ENCODE measurements at places on chromosomes 1 and 21. TPM values are rescaled to one million over a fixed set of nuclear protein-coding genes. Genes with fewer than 3 reads are reported as not detected.

DNA sequence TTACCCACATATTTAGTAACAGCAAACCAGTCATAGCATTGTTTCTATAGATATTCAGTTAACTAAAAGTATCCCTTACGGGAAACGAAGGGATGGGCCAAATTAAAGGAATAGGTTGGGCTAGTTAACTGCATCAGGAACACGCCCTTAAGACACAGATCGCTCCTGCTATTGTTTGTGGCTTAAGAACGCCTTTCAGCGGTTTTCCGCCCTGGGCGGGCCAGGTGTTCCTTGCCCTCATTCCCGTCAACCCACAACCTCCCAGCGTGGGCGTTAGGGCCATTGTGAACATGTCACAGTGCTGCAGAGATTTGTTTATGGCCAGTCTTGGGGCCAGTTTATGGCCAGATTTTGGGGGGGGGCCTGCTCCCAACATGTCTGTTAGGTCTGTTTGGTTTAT lies 14.7 kb downstream of the TNFRSF18 start:
- no peak for DNase-seq

DNA sequence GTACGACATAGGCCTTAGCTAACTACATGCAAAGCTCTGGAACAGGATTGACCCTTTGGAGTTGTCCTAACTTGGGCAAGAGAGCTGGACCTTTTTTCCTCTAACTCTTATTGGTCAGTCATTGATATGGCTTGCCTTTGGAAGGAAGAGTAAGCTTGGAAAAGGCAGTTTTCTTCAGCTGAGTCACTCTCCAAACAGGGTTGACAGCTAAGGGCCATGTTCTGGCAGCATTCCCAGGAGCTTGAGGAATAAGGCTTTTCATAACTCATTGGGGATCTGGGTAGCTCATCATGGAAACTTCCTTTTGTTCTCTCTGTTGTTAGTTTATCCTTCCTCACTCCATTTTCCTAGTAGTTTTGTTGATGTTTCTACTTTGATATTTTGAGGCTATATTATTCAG lies 14.5 kb upstream of the ERRFI1 start:
- DNase-seq, result no peak

- no peak for DNase-seq
Measured at GRCh38 chr1:54866801-54867716, 19.9 kb downstream of the DHCR24 start.

Gene MANEAL
- total RNA-seq, result 2.3 TPM

Gene HORMAD1
- total RNA-seq, result not detected

DNA sequence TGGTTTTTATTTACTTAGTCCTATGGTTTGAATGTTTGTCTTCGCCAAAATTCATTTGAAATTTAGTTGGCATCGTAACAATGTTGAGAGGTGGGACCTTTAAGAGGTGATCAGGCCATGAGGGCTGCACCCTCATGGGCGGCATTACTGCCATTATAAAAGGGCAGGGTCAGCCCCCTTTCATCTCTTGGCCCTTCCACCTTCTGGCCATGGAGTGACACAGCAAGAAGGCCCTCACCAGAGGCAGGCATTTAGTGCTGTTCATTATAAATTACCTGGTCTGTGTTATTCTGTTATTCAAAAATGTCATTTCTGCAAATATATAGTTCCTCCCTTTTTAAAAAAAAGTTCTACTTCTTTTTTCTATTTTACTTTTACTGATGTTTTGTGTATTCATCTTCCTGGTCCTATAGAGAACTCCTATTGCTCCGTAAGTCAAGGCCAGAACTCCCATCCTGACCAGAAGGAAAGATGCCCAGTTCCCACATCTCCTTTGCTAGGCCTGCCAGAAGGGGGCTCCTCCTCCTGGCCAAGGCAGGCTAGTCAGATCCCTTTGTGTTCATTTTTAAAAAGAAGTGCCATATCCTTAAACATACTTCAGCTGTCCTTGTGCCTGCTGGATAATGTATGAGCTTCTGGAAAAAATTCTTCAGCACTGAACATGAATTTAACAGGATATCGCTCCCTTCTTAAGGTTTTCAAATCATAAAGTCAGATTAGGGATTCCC lies 10.0 kb upstream of the LBR start:
- no peak for DNase-seq

- no peak for DNase-seq
Measured at GRCh38 chr1:200561856-200562214, 58.7 kb downstream of the KIF14 start.

- no peak for DNase-seq
Measured at GRCh38 chr1:152374451-152374850, 14.6 kb upstream of the FLG2 start.

GRCh38 chr1:31441970-31442647 lies 29.1 kb downstream of the SERINC2 start:
- DNase-seq, result no peak
